ENCODE measurements at places on chromosomes 16 and 17.

- no peak for DNase-seq
Measured at GRCh38 chr17:79027925-79028491, 4.0 kb downstream of the C1QTNF1 start.

- DNase-seq: no peak
Measured at GRCh38 chr17:2885733-2886132, 89.5 kb downstream of the RAP1GAP2 start.

- DNase-seq: no peak
Measured at GRCh38 chr17:82053556-82054263, 2.0 kb downstream of the GPS1 start.

- DNase-seq: no peak
Measured at GRCh38 chr16:89060207-89060794, 33.4 kb upstream of the ACSF3 start.

- DNase-seq: no peak
Measured at GRCh38 chr16:75821117-75821516, 94.8 kb upstream of the CPHXL start.
